Activated CD8-positive, alpha-beta T cell treated with anti-CD3 and anti-CD28 coated beads for 36 hours (primary cell): ENCODE measurements at places on chromosomes 12 and 14. TPM values are rescaled to one million over a fixed set of nuclear protein-coding genes. Genes with fewer than 3 reads are reported as not detected.
A peak's percentile ranks its signal among the peaks of the same experiment; 100 is the strongest.

The BMP4 gene
- not detected for total RNA-seq

The TEDC1 gene
- total RNA-seq = 30.1 TPM

The INHBC gene
- not detected for total RNA-seq

The NCKAP5L gene
- total RNA-seq = 5.7 TPM

- H3K27me3 ChIP-seq = no peaks in the 10 kb centered on the region
- no peak overlapping the region for H3K27ac ChIP-seq
- no peaks in the 10 kb centered on the region for H3K4me1 ChIP-seq
- H3K36me3 ChIP-seq = no peaks in the 10 kb centered on the region
- H3K4me3 ChIP-seq = no peak overlapping the region
These were observed 22.3 kb downstream of the OTOGL start for GRCh38 chr12:80121661-80122060.

- H3K4me1 ChIP-seq = no peaks in the 10 kb centered on the region
- no peaks in the 10 kb centered on the region for H3K27me3 ChIP-seq
- no peaks in the 10 kb centered on the region for H3K36me3 ChIP-seq
- H3K27ac ChIP-seq = no peak overlapping the region
These were observed 1031.3 kb downstream of the FSCB start for GRCh38 chr14:43475757-43476156.

DNA sequence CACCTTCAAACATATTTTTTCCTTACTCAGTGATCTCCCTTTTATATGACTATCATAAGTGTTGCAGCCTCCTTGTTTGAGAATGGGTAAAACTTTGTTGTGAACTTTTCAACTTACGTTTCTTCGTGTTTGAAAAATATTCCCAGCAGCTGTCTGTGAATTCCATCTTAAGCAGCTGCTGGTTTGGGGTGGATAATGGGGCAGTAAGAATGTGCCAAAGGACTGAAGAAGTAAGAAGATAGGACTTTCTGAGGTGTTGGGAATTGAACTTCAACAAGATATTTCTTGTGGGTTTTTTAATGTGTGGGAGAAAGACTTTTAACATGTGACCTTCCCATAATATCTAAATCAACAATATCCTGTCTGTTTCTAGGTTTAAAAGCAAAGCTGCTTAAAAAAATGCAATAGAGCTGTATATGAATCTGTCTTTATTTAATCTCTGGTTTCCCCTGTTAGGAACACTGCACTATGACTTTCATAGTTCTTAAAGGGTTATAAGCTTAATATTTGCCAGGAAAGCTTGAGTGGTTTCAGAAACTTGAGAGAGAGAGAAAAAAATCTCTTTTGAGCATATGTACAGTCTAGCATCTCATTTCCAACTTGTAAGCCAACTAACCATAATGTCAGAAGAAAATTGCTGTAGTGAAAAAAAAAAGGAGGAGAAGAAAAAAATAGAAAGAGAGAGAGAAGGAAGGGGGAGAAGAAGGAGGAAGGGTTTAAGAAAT is 1659.2 kb upstream of the FLRT2 start:
- H3K4me3 ChIP-seq = no peak overlapping the region
- no peaks in the 10 kb centered on the region for H3K27me3 ChIP-seq
- no peak for DNase-seq
- no peaks in the 10 kb centered on the region for H3K4me1 ChIP-seq
- no peaks in the 10 kb centered on the region for H3K36me3 ChIP-seq

GRCh38 chr12:111203969-111204368 is 164.9 kb downstream of the PHETA1 start:
- no peak overlapping the region for H3K27ac ChIP-seq
- no peak for DNase-seq
- peaks cover 8% of the 10 kb centered on the region for H3K4me1 ChIP-seq
- H3K36me3 ChIP-seq = no peaks in the 10 kb centered on the region
- peaks cover 14% of the 10 kb centered on the region for H3K27me3 ChIP-seq

- H3K4me1 ChIP-seq = peaks cover 57% of the 10 kb centered on the region
- no peaks in the 10 kb centered on the region for H3K27me3 ChIP-seq
- DNase-seq = no peak
- peak overlapping the region; percentile 84 for H3K27ac ChIP-seq
- H3K4me3 ChIP-seq = peak overlapping the region; percentile 90
These were observed 1.4 kb downstream of the PPM1A start for GRCh38 chr14:60250257-60251035.
